ENCODE measurements at places on chromosomes 1 and 21.

DNA sequence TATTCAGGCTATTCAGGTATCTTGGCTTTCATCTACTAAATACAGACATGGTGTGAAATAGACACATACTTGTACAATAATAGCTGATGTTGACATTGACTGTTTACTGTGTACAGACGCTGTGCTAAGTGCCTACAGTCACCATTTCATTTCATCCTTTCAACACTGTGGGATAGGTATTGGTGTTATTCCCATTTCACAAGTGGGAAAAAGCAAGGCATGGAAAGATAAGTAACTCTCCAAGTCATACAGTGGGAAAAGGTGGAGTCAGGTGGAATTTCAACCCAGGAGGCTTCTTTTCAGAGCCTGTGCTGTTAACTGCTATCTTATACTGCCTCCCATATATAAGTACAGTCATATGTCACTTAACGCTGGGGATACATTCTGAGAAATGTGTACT is 49.6 kb upstream of the ATP1A1 start:
- DNase-seq = no peak

GRCh38 chr21:44881198-44881872 is 7.8 kb upstream of the PTTG1IP start:
- DNase-seq = peak; percentile 56

DNA sequence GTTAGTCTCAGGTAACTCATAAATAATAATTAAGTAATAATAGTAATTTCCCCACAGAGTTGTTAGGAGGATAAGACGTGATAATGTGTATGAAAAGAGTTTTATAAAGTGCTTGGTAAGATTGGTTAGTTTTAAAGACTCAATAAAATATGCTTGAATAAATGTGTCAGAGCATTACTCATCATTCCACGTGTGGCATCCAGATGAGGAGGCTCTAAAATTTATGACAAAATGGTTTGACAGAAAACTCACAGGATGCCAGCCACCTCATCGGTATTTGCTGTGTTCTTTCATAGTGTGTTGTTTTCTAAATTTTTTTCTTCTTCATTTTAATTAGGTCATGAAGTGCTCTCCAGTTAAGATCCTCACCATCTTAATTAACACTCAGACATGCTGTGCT is 19.1 kb upstream of the SPAG17 start:
- peak; percentile 39 for DNase-seq

- DNase-seq = no peak
Observed at GRCh38 chr1:100292711-100293110, 26.7 kb downstream of the RTCA start.

GRCh38 chr1:2296614-2297013 is 68.5 kb downstream of the SKI start:
- DNase-seq = no peak

- no peak for DNase-seq
Observed at GRCh38 chr1:201255479-201256362, 27.6 kb upstream of the PKP1 start.

DNA sequence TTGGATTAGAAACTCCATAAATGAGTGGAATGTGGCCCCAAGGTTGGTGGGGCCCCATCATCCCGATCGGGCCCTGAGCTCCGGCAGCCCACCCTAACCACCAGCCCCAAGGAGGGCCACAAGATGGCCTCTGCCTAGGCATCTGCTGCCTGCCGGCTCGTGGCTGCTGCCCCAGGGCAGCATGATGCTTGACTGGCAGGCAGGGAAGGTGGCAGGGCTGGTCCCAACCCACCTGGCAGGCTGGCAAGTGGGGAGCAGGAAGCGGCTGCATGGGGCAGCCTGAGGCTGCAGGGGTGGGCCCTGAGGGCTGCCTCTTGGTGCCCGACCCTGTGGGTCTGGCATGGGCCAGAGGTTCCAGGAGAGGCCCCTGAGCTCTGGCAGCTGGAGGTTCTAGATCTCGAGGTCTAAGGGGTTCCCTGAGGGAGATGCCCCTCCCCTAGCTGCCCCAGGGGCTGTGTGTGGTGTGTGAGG is 760 bp upstream of the GJC2 start:
- DNase-seq = peak; percentile 45

GRCh38 chr21:15772654-15773053 is 42.9 kb downstream of the USP25 start:
- DNase-seq = no peak

DNA sequence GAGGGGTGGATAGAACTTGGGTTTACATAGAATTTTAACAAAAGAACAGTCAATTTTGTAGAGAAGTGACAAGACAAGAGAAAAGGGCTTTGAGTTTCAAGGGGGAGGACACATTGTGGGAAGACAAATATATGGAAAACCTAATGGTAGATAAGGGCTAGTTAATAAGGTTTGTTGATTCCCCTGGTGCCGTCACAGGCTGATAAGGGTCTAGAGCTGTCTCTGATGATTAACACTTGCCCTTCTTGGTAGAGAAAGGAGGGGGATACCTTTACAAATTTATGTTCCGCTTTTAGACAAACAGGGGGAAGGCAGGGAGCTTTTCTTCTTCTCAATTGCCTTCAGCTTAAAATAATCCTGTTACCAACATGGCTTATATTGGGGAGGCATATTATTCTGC is 124.3 kb downstream of the ETS2 start:
- DNase-seq = no peak

DNA sequence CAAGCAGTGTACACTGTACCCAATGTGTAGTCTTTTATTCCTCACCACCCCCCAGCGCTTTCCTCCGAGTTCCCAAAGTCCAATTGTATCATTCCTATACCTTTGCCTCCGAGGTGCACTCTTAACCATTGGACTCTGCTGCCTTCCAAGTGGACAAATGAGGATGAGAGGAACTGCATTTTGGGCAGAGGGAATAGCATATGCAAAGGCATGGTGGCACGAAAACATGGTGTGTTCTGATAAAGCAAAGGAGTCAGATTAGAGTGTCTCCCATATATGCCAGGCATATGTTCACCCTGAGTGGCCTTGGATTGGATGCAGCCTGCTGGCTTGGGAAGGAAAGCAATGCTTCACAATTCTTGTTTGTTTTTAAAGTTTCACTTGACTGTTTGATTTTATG is 25.5 kb downstream of the FGGY start:
- no peak for DNase-seq

Measured in foreskin keratinocyte (primary cell).